ENCODE measurements at places on chromosomes 1 and 21. TPM values are rescaled to one million over a fixed set of nuclear protein-coding genes. Genes with fewer than 3 reads are reported as not detected.

The UBXN10 gene
- polyA plus RNA-seq = 0.25 TPM

The ZBED6 gene
- 2.7 TPM for polyA plus RNA-seq

The NBPF19 gene
- polyA plus RNA-seq = 7.9 TPM

The LCE2B gene
- not detected for polyA plus RNA-seq

The FHAD1 gene
- polyA plus RNA-seq = 0.03 TPM

The OR2L5 gene
- not detected for polyA plus RNA-seq

The AADACL4 gene
- not detected for polyA plus RNA-seq

The RPTN gene
- not detected for polyA plus RNA-seq

The SLFNL1 gene
- 0.38 TPM for polyA plus RNA-seq

Measured in aorta (tissue), 5 donors.